ENCODE measurements at places on chromosomes 16 and 17. TPM values are rescaled to one million over a fixed set of nuclear protein-coding genes. Genes with fewer than 3 reads are reported as not detected.

TPSG1 gene
- total RNA-seq: not detected

HLF gene
- total RNA-seq: 0.75 TPM

CRYBA1 gene
- total RNA-seq: not detected

ZCCHC14 gene
- 11.8 TPM for total RNA-seq

RHBDL3 gene
- under 0.01 TPM for total RNA-seq

CCDC200 gene
- not detected for total RNA-seq

ELMO3 gene
- 11.0 TPM for total RNA-seq

ATP2A3 gene
- 2.4 TPM for total RNA-seq

VPS35 gene
- 112 TPM for total RNA-seq

GRCh38 chr16:57988929-57989328 is 11.5 kb downstream of the ZNF319 start:
- DNase-seq: no peak

- DNase-seq: no peak
These were observed 2.9 kb downstream of the ACSF2 start for GRCh38 chr17:50428831-50429424.

- no peak for DNase-seq
These were observed 2.5 kb upstream of the PER1 start for GRCh38 chr17:8154608-8155155.

- no peak for DNase-seq
These were observed 8.2 kb downstream of the PSMD7 start for GRCh38 chr16:74304835-74305176.

DNA sequence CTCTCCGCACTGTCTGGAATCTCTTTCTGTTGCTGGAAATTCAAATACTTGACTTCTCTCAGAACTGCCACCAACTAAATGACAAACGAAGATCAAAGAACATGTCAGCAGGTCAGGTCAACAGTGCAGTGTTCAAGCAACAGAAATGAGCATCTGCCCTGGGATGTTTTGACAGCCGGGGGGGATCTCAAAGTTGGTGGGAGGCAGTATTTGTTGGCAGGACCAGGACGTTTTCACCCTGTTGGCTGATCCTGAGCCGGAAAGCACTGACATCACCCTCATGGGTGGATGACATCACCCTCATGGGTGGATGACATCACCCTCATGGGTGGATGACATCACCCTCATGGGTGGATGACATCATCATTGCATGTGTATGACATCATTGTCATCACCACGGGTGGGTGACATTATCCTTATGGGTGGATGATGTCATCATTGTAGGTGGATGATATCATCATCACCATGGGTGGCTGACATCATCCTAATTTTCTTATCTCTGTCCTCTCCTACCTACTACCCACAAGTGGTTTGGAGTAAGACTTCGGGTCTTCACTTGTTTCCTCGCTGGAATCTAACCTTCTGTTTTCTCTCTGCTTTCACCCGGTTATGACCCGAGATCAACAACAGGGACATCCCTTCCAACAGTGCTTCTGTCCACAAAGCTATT is 18.9 kb downstream of the DNAH17 start:
- DNase-seq: no peak

GRCh38 chr16:2845116-2845515 is 12.9 kb downstream of the PRSS22 start:
- no peak for DNase-seq

GRCh38 chr17:58969156-58969555 is 137.5 kb downstream of the TRIM37 start:
- DNase-seq: peak; percentile 63

GRCh38 chr16:51374346-51374745 is 223.3 kb upstream of the SALL1 start:
- DNase-seq: peak; percentile 60

- DNase-seq: no peak
These were observed 3.0 kb downstream of the CDT1 start for GRCh38 chr16:88806491-88807111.

GRCh38 chr17:38353086-38353604 is 1.5 kb downstream of the SOCS7 start:
- no peak for DNase-seq

GRCh38 chr16:88195911-88196465 is 186.8 kb upstream of the ZNF469 start:
- no peak for DNase-seq

DNA sequence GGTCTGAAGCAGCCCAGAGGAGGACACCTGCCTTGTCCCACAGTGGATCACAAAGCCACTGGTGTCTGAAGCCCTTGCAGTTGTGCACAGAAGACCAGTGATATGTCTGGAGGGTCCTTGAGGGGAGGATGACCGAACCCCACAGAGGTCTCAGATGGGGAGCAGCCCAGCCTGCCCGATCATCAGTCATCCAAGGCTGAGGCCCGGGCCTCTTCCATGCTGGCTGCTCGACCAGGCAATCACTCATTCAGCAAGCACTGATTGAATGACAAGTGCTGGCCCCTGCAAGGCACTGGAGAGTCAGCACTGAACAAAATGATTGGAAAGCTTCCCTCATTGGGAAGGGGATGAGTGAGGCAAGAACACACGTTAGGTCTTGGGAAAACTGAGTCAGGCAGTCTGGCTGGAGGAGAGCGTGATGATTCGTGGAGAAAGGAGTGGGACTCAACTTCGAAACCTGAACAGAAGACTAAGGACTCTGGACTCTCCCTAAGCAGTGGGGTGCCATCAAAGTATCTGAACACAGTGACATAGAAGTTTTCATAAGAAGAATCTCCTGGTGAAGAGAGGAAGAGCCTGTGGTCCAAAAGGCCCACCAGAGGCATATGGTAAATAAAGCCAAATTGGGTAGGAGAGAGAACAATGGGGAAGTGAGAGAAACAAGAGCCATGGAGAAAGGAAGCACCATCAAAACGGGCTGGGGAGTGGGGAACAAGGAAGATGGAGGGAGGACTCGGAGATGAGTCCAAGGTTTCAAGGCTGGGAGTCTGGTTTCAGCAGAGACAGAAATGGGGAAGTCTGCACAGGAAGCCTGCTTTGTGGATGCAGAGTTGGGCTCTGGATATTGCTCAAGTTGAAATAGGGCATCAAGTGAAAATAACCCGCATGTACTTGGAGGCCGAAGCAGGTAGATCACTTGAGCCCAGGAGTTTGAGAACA is 10.2 kb downstream of the PIK3R5 start:
- no peak for DNase-seq

DNA sequence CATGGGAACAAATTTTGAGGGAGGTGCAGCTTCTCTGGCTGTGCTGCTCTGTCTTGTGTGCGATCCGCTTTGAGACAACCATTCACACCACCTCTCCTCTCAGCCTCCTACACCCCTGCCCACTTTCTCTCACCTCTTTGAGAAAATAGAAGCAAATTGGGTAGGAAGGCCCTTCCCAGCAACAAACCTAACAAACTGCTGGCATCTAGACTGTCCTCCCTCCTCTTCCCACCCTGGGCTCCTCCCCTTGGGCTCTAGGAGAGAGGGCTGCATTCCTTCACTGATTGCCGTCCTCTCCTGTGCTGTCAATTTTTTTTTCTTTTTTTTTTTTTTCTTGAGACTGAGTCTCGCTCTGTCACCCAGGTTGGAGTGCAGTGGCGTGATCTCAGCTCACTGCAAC is 13.5 kb downstream of the CDIPT start:
- DNase-seq: no peak

All from epithelial cell of proximal tubule (primary cell).